ENCODE measurements at places on chromosomes 6 and 20.

DNA sequence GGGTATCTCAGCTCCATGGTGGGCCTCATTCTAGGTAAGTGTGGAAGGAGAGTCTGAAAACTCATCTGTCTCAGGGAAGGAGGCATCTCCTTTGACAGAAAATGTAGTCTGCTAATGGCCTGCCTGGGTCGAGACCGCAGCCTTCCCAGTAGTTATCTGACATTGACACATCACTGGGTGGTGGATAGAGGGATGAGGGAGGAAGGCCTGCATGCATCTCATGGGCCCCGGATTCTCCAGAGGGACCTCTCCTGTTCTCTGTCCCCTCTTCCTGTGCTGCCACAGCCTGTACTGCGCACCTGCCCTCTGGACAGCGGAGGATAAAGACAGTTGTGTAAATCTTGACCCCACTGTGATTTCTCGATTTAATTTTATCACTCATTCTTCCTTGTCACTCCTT lies 4.7 kb downstream of the PCMTD2 start:
- DNase-seq: no peak

DNA sequence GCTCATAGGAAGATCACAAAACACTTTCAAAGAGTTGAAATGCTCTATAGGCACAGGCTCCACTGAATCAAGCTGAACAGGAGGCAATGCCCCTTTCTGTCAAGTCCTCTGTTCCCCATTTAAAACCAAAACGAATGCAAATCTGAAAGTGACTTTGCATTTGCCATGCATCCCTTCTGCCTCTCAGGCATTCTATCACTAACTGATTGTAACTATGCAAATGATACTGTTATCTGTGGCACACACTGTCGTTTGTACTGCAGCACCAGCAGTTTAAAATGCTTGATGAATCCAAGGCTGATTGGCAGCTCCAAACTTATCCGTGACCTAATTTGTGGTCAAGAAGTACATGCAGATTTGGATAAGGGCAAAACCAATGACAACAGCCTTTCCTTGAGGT lies 1067.5 kb upstream of the MAP3K7 start:
- DNase-seq: no peak

- peak; percentile 39 for DNase-seq
Observed at GRCh38 chr6:66328200-66328599, 621.2 kb upstream of the EYS start.

DNA sequence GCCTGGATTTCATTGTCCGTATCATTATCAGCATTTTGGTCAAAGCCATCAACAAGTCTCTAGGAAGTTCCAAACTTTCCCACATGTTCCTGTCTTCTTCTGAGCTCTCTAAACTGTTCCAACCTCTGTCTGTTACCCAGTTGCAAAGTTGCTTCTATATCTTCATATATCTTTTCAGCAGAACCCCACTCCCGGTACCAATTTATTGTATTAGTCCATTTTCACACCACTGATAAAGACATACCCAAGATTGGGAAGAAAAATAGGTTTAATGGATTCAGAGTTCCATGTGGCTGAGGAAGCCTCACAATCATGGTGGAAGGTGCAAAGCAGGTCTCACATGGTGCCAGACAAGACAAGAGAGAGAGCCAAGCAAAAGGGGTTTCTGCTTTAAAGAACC lies 293.2 kb downstream of the EPM2A start:
- DNase-seq: no peak

DNA sequence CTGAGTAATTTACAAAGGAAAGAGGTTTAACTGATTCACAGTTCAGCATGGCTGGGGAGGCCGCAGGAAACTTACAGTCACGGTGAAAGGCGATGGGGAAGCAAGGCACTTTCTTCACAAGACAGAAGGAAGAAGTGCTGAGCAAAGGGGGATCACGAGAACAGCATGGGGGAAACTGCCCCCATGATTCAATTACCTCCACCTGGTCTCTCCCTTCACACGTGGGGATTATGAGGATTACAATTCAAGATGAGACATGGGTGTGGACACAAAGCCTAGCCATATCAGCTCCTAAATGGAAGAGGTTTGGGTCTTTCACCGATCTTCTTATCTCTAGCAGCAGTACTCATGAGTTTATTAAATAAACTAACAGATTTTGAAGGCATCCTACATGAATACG lies 152.9 kb upstream of the RUNX2 start:
- DNase-seq: no peak

DNA sequence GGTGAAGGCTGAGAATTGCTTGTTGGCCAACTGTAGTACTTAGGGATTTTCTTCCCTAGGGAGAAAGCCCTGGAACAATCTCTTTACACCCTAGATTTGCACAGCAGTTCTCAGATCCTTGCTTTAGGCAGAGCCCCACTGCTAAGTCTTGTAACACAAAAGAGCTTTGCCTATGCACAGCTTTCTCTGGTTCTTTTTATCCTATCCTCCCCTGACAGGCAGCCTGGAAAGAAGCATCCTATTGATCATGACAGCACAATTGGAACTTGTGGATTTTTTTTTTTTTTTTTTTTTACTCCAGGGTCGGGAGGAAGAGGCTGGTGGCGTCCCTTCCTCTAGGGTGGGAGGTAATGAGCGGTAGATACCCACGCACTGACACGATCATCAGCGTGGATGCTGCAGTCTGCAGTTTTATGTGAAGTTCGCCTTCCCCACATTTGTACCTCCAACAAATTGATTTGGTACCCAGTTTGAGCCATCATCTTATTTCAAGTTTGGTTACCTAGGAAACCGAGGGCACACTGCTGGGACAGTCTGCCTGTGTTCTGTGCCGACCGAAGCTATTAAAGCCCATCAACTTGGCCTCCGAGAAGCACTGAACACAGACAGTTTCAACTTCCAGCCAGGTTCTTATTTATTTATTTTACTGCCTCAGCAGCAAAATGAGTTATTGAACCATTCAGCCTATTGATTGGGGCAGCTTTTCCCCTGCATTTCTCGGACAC lies 110.1 kb downstream of the NRN1 start:
- no peak for DNase-seq

DNA sequence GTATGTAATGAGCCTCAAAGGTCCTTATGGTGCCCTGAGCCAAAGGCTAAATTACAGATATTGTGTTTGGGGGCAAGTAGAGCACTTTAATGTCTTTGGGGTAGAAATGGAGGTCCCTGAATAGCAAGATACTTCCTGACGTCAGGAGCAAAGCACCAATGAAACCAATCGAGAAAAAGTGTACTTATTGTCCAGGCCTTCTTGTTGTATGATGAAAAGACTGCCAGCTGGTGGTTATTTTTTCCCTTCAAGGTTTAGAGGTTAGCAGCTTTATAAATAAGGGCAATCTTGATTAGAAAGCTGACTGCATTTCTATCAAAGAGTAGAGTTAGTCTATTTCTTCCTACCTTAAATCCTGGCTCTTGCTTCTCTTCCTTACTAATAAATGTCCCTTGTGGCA lies 76.1 kb upstream of the HSF2 start:
- no peak for DNase-seq

DNA sequence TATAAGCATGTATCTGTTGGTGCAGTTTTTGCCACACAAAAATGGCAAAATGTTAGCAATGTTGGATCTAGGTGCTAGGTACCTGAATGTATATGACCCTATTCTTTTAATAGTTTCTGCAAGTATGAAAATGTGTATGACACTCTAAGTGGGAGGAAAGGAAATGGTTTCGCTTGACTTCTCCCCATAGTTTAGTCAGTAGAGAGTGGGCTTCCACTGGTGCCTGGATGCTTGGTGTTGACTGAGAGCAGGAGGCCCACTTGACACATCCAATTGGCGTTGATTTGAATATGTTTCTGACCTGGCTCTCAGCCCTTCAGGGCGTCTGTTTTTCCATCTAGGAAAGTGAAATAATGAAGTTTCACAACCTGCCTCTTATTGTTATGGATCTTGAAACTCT lies 41.8 kb upstream of the GABRR1 start:
- DNase-seq: no peak

GRCh38 chr6:36691612-36692011 lies 6.0 kb upstream of the RAB44 start:
- DNase-seq: no peak

GRCh38 chr20:41047975-41048305 lies 19.3 kb downstream of the TOP1 start:
- no peak for DNase-seq

GRCh38 chr6:131954059-131954774 lies 3.0 kb upstream of the CCN2 start:
- peak; percentile 49 for DNase-seq

DNA sequence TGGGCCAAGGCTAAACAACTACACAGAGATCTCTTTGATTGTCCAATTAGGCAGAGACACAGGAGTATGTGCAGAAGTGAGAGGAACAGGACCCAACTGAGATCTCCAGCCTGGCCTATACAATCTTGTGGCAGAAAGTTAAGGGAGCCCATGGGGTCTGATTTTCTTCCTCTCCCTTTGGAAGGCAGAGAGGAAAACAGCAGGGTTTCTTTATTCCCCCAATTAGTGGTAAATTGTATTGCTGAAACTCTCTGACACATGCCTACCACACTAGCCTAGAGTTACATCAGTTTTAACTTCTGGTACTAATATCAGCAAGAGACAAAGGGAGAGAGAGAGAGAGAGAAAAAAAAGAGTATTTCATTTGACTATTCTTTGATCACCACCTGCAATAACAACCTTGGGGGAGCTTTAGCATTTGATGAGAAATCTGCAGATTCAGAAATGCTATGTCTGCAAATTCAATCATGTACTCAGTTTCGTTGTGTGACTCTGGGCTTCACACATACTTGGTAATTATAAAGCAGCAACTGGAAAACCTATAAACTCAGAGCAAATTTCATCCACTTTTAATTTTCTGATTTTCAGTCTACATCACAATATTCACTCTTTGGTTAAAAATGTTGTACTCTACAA lies 260.3 kb upstream of the SPTLC3 start:
- DNase-seq: no peak

- no peak for DNase-seq
Observed at GRCh38 chr6:47084610-47085009, 42.5 kb upstream of the ADGRF1 start.

GRCh38 chr6:38154731-38155130 lies 335.2 kb downstream of the ZFAND3 start:
- no peak for DNase-seq

- DNase-seq: no peak
Observed at GRCh38 chr20:36219671-36220220, 16.5 kb upstream of the AAR2 start.

DNA sequence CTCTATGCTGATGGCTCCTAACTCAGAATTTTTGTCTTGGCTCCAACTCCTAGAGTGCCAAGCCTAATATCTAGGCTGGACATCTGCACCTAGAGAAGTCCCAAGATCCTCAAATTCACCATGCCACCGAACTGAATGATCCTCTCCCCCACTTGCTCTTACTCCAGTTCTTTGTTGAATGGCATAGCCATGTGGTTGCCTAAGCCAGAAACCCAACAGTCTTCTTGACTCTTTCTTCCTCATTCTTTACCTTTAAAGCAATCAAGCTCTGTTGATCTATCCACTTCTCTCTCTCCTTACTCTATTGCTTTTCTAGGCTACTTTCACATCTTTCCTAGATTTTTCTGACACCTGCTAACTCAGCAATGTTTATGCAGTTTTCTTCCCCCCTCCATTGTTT lies 126.5 kb upstream of the FOXO3 start:
- DNase-seq: no peak

- no peak for DNase-seq
Observed at GRCh38 chr6:35092362-35093117, 48.6 kb downstream of the TCP11 start.

DNA sequence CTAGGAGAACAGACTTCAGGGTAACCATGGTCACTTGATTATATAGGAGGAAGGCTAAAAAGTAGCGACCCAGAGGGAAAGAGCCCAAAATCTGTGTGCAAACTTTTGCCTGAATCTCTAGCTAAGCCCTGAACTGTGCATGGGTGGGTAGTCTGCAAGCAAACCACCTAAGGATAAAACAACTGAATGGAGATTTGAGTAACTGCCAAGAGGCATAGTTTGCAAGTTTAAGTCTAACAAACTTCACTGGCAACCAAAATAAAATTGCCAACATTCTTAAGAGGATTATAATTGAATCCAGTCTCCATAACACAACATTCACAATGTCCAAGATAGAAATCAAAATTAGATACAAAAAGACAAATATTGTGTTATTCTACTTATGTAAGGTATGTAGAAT lies 192.0 kb upstream of the PLN start:
- peak; percentile 81 for DNase-seq

- no peak for DNase-seq
Observed at GRCh38 chr20:20593447-20594170, 118.8 kb downstream of the RALGAPA2 start.

DNA sequence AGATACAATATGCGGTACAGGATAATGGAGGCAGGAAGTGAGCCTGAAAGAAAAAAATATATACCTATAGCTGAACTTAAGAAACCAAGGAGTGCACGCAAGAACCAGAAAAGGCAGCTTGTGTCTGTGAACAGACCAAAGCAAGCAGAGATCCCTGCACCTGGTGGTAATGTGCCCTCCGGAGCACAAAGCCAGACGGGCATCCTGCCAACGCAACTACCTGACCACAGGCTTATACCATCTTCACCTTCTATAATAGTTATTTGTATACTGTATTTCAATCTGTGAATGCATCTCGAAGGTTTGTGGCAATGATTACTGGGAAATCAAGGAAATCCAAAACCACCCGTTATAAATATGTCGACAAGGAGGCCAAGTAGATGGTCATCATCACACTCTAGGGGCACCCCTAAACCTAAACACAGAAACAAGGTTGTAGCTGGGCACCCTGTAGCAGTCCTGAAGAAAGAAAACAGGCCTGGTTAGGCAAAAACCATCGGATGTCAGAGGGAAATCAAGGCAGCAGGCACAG lies 801 bp downstream of the FBXL4 start:
- DNase-seq: no peak

- DNase-seq: no peak
Observed at GRCh38 chr6:75299801-75300530, 15.4 kb upstream of the TMEM30A start.

DNA sequence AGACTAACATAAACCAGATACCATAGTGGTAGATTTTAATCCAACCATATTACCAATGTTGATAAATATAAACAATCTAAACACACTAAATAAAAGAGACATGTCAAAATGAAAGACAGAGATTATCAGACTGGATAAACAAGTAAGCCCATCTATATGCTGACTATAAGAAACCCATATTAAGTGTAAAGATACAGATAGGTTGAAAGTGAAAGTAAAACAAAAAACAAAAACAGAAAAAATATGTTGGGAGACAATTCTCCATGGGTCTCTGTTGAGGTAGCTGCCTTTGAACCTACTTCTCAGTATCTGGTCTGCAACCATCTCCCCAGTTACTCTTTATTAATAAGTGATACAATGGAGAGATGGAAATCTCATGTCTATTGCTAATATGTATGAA lies 21.2 kb downstream of the REV3L start:
- DNase-seq: no peak

GRCh38 chr6:138008791-138009190 lies 98.4 kb downstream of the PERP start:
- DNase-seq: no peak

GRCh38 chr6:119395192-119395591 lies 45.6 kb upstream of the MAN1A1 start:
- DNase-seq: no peak

GRCh38 chr20:896501-897025 lies 19.6 kb downstream of the ANGPT4 start:
- DNase-seq: no peak

GRCh38 chr6:163001330-163001729 lies 273.6 kb downstream of the PACRG start:
- no peak for DNase-seq

GRCh38 chr6:109478841-109479624 lies 4.0 kb downstream of the ZBTB24 start:
- DNase-seq: no peak
